ENCODE measurements at places on chromosomes 5 and 9.

DNA sequence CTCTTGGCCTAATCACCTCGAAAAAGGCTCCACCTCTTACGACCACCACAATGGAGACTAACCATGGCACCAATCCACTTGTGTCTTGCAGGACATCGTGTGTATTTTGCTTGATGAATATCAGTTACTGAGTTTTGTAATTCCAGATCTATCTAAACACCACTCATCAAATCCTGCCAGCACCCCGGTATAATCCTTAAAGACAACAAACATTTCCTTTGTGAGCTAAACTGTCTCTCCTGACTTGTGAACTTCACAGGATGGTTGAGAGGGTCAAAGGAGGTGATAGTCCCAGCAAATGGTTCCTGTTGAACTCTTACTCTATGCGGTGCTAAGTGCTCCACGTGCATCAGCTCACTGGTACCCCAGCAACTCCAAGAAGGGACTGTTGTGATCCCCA lies 4.0 kb upstream of the TOR1B start:
- DNase-seq: no peak

DNA sequence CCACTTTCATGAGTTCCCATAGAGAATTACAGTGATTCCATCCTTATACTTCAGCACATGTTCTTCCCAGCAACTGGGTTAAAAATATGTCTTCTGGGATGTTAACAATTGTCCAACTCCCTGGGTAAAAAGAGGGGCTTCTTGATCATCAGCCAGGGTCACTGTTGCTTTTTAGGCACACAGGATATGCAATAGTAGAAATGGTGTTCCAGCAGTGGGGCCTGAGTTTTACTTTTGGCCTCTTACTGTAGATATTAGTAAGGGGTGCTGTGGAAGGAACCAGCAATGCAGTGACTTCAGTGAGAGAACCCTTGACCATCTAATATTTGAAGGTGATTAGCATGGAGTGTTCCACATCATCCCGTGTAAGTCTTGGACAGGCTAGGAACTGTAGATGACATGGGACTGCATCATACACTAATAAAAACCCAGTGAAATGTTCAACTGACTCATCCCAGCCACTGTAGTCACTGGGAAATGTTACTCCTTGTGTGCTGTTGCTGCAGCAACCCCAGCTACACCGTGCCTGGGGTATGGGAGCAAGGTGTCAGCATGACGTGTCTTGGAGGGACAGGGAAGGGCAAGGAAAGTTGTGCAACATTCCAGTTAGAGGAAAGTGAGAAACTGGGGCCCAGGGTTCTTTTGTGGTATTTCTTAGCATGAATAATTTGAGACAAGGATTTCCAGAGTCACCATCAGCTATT lies 610.9 kb downstream of the RAB3C start:
- no peak for DNase-seq

DNA sequence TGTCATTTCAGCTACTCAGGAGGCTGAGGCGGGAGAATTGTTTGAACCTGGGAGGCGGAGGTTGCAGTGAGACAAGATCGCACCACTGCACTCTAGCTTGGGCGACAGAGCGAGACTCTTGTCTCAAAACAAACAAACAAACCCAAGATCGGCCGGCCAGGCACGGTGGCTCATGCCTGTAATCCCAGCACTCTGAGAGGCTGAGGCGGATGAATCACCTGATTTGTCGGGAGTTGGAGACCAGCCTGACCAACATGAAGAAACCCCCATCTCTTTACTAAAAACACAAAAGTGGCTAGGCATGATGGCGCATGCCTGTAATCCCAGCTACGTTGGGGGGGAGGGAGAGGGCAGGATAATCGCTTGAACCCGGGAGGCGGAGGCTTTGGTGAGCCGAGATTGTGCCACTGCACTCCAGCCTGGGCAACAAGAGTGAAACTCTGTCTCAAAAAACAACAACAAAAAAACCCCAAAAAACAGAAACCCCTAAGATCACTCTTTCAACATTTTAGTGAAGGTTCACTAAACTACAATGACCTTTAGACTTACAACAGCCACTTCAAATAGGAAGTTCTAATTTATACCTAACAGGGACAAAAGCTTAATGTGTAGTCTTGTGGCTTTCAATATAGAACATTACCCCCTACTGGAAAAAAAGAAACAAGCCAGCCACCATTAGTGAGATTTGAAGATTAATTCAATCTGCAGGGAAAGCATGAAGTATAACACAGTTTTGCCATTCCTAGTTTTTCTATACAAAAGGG lies 7.0 kb downstream of the HSPA9 start:
- DNase-seq: no peak

DNA sequence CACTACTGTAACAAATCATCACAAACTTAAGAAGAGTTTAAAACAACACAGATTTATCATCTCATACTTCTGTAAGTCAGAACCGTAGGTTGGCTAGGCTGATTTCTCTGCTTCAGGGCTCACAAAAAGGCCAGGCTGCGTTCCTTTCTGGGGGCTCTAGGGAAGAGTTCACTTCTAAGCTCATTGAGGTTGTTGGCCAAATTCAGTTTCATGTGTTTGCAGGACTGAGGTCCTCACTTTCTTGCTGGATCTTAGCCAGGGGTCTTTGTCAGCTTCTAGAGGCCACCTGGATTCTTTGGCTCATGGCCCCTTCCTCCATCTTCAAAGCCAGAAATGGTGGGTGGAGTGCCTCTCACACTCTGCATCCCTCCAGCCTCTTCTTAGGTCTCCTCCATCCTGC lies 76.0 kb downstream of the ACTBL2 start:
- no peak for DNase-seq

DNA sequence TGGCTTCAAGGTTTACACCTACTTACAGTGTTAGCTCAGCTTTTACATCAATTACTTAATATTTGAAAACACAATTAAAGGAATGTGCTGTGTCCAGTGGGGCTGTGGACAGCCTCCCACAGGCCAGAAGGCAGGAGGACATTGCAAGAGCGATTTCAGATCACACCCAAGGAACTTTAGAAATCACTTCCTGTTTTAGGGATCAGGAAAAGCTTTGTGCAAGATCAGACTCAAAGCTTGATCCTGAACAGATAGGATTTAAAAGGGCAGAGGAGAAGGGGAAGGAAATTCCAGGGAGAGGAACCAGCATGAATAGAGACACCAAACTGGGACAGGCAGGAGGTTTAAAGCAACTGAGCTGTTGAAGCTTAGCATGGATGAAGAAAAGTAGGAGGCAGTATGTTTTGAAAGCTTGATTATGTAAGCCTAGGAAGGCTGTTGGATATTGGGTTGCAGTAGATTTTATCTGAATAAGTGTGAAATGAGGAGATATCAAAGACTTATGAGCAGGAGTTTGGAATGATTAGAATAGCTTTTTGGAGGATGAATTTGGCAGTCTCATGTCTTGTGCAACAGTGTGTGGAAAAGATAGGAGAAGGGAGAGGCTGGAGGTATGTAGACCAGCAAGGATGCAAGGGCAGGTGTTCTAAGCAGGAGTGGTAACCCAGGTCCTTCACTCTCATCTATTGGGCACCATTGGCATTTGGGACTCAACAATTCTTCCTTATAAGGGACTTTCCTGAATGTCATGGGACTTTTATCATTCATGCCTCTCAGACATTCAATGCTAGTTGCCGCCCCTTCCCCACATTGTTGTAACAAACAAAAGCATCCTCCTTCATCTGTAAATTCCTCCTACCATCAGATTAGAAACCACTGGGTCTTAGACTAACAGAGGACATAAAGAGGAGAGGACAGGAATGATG lies 123.5 kb downstream of the TARS1 start:
- no peak for DNase-seq

DNA sequence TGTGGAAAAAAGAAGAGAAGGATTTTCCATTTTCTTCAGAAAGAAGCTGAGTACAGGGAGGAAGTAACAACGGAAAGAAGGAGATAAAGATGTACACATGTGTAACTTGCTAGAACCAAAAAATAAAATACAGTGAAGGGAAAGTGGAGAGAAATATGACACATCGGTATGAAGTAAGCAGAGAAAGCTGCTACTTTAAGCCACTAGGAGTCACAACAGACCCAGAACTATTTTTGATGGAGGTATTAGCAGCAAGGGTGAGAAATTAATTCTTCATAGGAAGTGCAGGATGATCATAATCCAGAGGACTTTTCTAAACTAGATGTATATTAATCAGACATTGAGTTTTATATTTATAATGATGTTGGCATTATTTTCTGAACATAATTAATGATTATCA lies 88.5 kb downstream of the FAM174A start:
- no peak for DNase-seq

GRCh38 chr5:68618501-68618900 lies 402.9 kb downstream of the PIK3R1 start:
- DNase-seq: no peak
